Urinary bladder (tissue), 4 donors: ENCODE measurements at places on chromosomes 6 and 20. TPM values are rescaled to one million over a fixed set of nuclear protein-coding genes. Genes with fewer than 3 reads are reported as not detected.
A peak's percentile ranks its signal among the peaks of the same experiment; 100 is the strongest.

The MEI4 gene
- 0.01 TPM for polyA plus RNA-seq

The FUT9 gene
- polyA plus RNA-seq, result 0.23 TPM

The FAM135A gene
- polyA plus RNA-seq, result 10.3 TPM

The CMTR1 gene
- 26.0 TPM for polyA plus RNA-seq

The KCNS1 gene
- polyA plus RNA-seq, result 0.16 TPM

The CTAGE9 gene
- polyA plus RNA-seq, result not detected

DNA sequence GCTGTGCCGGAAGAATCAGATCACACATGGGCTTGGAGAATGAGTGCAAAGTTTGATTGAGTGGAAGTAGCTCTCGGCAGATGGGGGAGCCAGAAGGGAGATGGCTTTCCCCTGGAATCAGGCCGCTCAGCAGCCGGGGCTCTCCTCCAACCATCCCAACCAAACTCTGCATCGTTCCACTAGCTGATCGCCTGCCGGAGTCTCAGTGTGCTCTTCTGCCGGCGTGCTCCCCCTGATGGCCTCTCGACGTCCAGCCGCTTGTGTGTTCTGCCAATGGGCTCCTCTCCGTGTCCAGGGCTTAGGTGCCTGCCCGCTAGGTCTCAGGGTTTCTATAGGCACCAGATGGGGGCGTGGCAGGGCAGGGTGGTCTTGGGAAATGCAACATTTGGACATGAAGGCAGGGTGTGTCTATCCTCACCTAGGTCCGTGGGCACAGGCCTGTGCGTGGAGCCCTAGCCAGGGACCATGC lies 4.9 kb upstream of the BIRC7 start:
- DNase-seq, result peak; percentile 64

DNA sequence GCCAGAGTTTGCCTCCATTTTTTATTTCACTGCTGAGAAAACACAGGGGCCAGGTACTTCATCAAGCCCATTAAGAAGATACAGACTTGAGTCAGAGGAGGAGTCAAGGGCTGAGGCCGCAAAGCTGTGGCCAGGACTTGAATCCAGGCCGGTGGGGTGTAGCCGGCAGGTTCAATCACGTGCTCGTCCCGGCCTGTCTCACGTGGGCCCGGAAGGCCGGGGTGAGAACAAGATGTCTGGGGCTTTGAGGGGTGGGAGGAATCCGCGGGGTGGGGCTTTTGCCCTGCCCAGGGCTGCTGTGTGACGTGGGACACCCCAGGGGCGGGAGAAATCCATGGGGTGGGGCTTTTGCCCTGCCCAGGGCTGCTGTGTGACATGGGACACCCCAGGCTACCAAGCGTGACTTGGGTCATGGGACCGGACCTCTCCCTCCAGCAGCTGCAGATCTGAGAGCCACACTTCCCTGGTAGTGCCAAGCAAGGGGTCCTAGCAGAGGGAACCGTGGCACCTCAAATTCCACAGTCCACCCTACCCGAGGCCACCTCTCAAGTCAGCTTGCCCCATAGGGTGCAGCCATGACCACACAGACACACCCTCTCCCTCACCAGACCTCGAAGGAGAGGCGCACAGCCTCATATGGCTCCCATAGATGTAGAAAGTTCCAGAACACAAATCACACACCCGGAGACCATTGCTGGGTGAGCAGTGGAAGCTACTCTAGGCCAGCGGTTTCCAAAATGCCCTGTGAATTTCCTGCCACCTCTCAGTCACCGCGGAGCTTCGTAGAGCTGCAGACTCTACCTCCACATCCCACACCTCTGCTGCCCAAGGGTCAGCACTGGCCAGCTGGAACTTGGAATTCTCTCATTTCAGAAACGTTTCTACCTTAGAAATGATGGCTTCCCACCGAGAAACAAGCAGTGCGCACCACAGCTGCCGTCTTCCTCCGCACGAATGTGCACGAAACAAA lies 156.1 kb downstream of the DLL1 start:
- no peak for DNase-seq

DNA sequence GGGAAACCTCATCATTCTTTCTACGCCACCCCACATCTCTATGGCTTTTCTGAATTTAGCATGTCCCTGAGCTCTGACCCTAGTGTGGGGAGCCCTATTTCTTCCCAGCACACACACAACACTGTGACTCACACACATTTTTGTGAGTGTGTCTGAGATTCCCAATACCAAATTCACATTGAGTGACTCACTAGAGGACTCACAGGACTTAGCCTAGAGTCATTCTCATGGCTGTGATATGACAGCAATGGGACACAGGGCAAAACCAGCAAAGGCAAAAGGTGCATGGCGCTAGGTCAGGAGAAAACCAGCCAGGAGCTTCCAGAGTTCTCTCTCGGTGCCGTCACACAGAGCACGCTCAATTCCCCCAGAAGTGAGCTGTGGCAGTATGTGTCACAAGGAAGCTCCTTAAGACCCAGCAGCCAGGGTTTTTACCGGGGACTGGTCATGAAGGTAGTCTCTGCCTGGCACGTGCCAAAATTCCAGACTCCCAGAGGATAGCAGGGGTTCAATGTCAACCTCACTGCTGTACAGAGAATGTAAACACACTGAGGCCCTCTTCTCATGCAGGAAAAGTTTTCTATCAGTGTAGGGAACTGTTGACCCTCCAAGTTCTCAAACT lies 6.2 kb downstream of the CSTL1 start:
- no peak for DNase-seq

- DNase-seq, result no peak
These were observed 122.5 kb upstream of the TAB2 start for GRCh38 chr6:149194820-149195558.

GRCh38 chr20:49568278-49569151 lies 578 bp upstream of the PTGIS start:
- DNase-seq, result no peak

DNA sequence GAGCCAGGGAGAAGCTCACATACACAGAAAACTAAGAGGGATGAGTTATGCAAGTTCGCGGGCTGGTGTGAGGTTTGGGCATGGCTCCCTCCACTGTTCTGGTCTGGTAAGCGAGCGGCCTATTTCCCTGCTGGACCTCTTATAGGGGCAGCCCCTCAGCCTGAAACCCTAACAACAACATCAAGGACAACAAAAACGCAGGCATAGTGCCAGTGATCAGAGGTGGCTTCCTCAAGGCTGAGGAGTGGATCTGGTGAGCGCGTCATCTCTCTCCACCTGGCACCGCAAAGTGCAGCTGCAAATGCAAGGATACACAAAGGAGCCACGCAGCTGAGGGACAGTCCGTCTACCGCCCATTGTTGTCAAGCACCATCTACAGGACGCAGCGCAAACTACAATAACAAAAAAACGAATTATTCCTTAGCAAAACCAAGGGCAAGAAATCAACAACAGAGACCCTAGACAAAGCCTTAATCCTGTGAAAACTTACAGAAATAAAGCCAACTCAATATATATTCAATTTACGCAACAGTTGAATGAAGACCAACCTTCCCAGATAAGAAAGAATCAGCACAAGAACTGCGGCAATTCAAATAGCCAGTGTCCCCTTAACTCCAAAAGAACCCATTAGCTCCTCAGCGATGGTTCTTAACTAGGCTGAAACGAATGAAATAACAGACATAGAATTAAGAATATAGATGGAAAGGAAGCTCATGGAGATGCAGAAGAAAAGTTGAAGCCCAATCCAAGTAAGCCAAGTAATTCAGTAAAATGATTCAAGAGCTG lies 9.2 kb upstream of the DEFB110 start:
- DNase-seq, result no peak

GRCh38 chr6:16849280-16849987 lies 88.2 kb upstream of the ATXN1 start:
- peak; percentile 26 for DNase-seq
